Activated T-helper 2 cell treated with anti-CD3 and anti-CD28 coated beads, Interferon-gamma antibody, Interleukin-2, Interleukin-4, amounts not matched to agents 10 μg/mL and 5 μg/mL and 100 μg/mL, durations not matched to agents 14 hours and 24 hours and 36 hours (primary cell): ENCODE measurements at places on chromosomes 13 and 19.

GRCh38 chr19:2625434-2625833, 77.1 kb downstream of the GNG7 start:
- DNase-seq = no peak

DNA sequence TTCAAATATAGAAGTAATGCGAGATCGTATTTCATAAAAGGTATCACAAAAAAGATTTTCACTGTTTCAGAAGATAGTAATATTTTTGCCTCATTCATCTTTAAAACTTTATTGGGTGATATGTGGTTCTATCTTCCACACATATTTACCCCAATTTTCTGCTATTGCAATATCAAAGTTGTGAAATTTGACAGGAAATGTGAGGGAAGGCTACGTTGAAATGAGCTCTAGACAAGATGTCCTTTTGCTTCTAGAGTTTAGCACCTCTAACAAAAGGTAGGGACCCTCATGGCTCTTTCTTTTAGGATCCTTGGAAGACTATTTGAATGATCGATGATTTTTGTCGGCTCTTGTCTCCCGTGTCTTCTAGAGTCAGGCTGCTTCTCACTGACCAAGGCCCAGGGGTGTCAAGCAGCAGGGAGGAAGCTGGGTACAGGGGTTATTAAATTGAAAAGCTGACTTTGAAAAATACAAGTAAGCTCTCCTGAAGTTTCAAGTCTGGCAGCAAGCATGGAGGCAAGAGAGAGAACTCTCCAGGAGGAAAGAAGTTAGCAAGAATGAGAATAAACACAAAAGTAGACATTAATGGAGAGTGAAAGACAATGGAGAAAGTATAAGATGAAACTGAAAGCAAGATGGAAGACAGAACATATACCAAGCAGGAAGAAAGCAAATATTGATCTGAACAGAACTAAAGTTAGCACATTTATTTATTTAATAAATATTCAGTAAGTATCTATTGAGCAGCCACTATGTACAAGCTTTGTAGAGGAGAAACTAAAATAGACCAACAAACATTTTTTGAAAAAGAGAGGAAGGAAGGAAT, 73.4 kb downstream of the RUBCNL start:
- DNase-seq = no peak

- DNase-seq = no peak
Measured at GRCh38 chr19:53554804-53555203, 16.9 kb downstream of the ZNF331 start.

DNA sequence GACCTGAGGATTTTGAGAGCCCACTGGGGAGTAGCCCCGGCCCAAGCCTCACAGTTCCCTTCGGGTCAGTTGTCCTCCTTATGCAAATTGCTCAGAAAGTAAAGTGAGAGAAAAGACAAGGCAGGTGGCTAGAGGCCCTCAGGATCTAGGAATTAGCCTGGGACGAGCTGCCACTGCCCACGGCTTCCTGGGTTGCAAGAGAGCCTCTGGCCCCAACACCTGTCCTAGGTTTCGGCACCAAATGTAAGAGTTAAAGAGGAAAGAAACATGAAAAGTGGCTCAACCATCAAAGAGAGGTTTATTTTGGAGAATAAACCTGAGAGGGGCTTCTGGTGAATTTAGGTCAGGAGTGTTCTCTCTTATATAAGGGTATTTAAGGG, 25.6 kb downstream of the TMEM255B start:
- DNase-seq = no peak

- DNase-seq = no peak
Measured at GRCh38 chr19:43489310-43489709, 15.2 kb downstream of the PHLDB3 start.

GRCh38 chr13:79918620-79919019, 422.3 kb downstream of the SPRY2 start:
- no peak for DNase-seq

GRCh38 chr13:49693191-49693733, 2.0 kb upstream of the EBPL start:
- DNase-seq = no peak

- DNase-seq = no peak
Measured at GRCh38 chr19:11678504-11678903, 60.2 kb downstream of the ZNF823 start.

- DNase-seq = peak; percentile 57
Measured at GRCh38 chr19:39474139-39474620, 6.5 kb upstream of the TIMM50 start.

DNA sequence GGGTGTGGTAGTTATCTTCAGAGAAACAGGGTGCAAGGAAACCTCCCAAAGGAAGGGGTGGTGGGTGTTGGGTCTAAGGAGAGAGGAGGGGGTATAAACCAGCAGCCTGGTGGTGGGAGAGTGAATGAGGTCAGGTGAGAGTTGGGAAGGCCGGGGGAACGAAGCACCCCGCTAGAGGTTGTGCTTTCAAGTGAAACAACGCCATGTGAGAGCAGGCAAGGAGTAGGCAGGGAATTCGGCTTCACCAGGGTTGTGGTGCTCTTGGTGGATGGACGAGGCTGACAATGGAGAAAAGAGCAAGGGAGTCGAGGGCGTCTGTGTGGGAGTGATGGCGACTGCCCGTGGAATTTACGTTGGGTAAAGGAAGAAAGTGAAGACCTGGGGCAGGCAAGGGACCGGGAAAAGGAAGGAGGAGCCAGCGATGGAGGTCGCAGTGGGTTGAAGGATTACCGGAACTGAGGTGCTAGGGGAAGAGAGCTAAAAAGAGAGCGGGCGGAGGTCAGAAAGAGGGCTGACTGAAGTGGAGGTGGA, 2.1 kb upstream of the MLNR start:
- DNase-seq = no peak

- no peak for DNase-seq
Measured at GRCh38 chr19:7113233-7113632, 43.7 kb downstream of the ZNF557 start.
